ENCODE measurements at places on chromosomes 11 and 22.
A peak's percentile ranks its signal among the peaks of the same experiment; 100 is the strongest.

GRCh38 chr11:111514216-111515031 is at the start of gene HOATZ:
Gene HOATZ (plus strand): TSS chr11:111514778. CDS start chr11:111514785, 7 bp downstream.
- ATAC-seq, result no peak

GRCh38 chr11:23100726-23101125 is 240.5 kb upstream of the CCDC179 start:
- ATAC-seq, result no peak

- no peak for ATAC-seq
Observed at GRCh38 chr11:72745511-72745910, 6.7 kb downstream of the ARAP1 start.

DNA sequence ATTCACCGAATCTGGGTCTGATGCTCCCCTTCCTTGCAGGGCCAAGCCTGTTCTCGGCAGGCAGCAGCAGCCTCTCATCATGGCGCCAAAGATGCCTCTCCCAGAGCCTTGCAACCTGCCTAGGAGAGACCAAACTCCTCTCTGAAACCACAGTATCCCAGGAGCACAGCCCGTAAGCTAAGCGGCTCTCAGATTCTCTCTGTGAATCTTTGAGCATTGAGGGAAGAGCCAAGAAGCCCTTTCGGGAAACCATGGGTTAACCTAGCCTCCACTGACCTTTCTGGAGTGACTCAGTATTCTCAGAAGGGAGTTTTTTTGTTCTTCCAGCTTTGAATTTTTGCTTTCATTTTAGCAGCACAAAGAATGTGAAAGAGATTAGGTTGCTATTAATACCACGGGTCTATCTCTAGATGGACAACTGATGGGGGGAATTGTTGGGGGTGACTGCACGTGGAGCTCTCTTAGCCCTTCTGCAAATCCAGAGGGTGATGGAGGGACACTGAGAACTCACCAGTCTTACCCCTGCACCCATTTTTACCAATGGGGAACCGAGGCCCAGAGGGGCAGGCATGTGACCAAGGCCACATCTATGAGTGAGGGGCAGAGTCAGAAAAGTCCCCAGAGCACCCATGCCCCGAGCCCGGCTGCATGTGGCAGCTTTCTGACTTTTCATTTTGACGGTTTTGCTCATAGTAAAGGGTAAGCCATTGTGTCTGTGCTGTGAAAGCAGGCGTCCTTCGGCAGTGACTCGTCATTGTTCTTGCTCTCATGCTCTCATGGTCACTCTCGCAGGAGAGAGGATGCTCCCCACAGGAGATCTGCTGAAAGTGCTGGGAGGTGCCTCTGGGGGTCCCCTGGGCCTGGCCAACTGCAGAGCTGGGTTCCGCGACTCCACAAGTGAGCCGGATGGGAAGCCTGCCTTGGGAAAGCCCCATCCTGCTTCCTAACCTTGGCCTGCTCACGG is 36.0 kb downstream of the IRAG1 start:
- peak; percentile 81 for ATAC-seq

- no peak for ATAC-seq
Observed at GRCh38 chr11:67283481-67283963, 5.6 kb upstream of the ANKRD13D start.

All from activated CD4-positive, CD25-positive, alpha-beta regulatory T cell treated with anti-CD3 and anti-CD28 coated beads, Interleukin-2, amount 50 U/mL, for 24 hours (primary cell).